ENCODE measurements at places on chromosomes 1 and 21. TPM values are rescaled to one million over a fixed set of nuclear protein-coding genes. Genes with fewer than 3 reads are reported as not detected.

CD5L gene
- polyA plus RNA-seq = not detected

ADGRL4 gene
- polyA plus RNA-seq = 3.3 TPM

LMO4 gene
- 89.5 TPM for polyA plus RNA-seq

MCOLN3 gene
- 1.4 TPM for polyA plus RNA-seq

TMEM61 gene
- polyA plus RNA-seq = 0.76 TPM

OR2G6 gene
- polyA plus RNA-seq = not detected

ADAMTSL4 gene
- polyA plus RNA-seq = 7.5 TPM

FOXD2 gene
- polyA plus RNA-seq = not detected

DNA sequence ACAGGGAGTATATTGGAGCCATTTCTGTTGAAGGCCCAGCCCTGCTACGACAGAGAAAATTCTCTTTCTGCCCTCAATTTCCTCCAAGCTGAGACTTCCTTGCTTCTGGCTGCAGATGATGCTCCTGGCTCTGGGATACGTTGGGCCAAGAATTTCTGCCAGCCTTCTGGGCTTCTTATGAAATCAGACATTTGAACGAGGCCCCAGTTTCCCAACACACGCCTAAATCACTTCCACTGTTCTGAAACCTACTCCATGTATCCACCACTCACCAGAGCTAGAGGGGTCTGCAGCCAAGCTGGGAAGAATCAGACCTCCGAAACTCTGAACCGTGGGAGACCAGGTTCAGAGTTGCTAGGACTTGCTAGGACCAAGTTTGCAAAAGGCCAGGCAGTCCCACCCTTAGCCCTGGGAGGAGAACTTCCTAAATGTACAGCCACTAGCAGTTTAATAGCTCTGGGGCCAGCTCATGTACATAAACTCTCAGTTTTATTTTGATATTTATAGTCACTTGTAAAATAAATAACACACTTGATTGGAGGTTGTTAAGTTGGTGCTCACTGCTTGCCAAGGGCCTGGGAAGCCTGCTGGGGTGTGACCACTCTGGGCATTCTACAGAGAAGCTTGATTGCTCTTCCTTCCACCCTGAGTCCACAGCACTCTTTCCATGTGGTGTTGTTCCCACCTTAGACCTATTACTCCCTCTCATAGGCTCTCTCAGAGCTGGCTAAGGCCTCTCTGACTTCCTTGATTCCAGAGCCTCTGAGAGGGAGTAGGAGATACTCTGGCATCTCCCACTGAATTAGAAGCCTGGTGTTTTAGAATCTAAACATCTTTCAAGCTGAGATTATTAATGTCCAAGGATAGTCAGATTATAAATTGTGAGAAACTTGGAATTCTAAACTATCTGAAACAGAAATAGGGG, 83.4 kb upstream of the TRABD2B start:
- DNase-seq = no peak

DNA sequence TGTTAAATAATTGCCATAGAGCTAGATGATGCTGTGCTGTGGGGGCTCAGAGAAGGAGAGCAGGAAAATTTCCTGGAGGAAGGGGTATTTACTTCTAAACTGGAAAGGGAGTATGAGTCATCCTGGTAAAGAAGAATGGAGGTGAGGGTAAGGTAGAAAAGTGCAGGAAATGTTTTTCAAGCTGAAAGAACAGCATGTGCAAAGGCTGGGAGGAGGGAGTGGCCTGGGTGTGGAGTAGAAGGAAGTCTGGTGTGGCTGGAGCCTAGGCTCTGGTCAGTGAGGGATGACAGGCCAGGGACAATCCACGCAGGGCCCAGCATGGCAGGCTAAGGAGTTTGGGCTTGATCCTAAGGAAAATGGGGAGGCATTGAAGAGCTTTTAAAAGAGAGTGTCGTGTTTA, 45.9 kb downstream of the MATN1 start:
- no peak for DNase-seq

- no peak for DNase-seq
Measured at GRCh38 chr1:90613371-90613770, 103.7 kb downstream of the BARHL2 start.

DNA sequence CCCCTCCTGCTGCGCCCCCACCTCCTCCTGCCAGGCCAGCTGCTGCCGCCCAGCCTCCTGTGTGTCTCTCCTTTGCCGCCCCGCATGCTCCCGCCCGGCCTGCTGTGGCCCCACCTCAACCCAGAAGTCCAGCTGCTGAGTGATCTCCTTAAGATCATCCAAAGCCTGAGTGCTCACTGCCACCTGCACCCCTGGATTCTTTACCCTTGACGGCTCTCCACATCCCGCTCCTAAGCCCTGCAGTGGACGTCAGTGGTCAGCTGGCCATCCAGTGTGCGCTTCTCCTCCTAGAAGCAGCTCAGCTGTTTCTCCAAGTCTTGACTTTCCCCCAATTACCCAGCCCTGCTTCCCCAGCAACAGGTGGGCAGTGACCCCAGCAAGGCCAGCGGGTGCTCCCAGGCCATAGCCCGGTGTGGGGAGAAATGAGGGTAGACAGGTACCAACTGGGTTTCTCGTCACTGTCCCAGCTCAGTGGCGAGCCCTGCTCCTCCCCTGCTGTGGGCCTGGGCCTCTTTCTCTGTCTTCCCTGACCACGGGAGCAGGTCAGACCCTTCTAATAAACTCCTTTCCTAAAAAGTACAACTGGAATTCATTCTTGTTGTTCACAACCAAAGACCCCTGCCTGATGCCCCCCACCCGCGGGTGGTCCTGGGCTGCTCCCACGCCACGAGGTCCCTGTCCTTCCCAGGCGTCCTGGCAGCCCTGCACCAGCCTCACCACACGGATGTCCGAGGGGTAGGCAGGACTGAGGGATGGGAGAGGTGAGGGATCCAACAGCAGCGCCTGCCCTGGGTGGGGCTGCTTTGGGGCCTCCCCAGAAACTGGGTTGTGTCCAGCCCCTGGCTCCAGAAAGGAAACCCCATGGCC, 1.4 kb downstream of the KRTAP10-7 start:
- no peak for DNase-seq

DNA sequence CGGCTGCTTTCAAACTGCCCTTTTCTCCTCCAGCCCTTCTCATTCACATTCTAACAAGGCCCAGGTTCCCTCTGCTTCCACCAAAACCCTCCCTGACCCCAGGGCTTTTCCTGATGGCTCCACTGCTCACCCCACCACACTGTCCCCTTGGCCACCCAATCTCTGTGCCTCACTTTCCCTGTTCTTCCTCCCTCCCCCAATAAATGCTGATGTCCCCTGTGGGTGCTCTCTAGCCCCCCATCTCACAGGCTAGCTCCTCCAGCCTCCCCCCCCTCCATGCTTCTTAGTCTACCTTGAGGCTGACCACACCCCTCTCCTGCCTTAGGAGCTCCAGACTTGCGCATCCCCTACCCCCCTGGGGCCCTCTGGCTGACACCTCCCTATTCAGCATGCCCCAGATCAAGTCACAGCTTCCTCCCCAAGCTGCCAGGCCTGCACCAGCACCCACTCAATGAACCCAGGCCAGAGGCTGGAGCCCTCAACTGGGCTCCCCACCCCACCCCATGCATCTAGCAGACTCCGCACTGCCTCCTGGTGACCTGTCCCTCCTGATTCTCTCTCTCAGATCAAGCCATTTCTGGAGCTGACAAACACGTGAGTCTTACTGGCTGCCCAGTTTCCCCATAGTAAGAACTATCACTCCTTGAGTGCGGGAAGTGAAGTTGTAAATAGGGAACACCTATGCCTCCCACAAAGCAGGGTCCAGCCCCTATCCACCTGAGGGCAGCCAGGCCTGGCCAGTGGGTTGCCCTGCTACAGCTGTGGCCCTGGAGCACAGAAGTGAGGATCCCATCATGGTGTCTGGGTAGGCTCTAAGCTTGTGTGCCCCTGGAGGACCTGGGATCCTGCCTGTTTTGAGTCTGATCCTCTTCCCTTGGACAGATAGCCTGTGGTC, 117.9 kb downstream of the DMRTB1 start:
- no peak for DNase-seq

DNA sequence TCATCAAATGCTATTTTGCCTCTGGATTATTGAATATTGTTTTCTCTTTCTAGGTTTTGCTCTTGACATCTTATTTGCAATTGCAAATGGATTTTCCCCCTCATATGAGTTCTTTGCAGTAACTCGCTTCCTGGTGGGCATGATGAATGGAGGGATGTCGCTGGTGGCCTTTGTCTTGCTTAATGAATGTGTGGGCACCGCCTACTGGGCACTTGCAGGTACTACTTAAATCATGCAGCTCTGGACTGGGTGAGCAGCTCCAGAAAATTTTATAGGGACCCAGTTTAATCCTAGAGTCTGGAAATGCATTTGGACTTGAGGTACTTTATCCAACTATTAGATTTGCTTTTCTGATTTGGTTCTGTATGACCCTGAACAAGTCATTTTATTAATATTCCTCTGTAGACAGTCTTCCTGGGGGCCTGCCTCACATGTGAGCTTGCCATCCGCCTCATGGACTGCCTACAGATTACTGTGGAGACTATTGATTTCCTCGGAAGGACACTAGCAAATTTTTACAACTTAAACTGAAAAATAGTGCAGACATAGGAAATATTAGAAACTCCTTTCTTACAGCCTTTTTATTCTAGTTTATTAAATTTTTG, 44.5 kb downstream of the SLC22A15 start:
- peak; percentile 76 for DNase-seq

GRCh38 chr1:33424610-33425009, 6.3 kb downstream of the PHC2 start:
- no peak for DNase-seq

GRCh38 chr1:150066838-150067183, 765 bp upstream of the VPS45 start:
- DNase-seq = peak; percentile 31

GRCh38 chr1:115116512-115116911, 27.2 kb upstream of the TSPAN2 start:
- DNase-seq = no peak

DNA sequence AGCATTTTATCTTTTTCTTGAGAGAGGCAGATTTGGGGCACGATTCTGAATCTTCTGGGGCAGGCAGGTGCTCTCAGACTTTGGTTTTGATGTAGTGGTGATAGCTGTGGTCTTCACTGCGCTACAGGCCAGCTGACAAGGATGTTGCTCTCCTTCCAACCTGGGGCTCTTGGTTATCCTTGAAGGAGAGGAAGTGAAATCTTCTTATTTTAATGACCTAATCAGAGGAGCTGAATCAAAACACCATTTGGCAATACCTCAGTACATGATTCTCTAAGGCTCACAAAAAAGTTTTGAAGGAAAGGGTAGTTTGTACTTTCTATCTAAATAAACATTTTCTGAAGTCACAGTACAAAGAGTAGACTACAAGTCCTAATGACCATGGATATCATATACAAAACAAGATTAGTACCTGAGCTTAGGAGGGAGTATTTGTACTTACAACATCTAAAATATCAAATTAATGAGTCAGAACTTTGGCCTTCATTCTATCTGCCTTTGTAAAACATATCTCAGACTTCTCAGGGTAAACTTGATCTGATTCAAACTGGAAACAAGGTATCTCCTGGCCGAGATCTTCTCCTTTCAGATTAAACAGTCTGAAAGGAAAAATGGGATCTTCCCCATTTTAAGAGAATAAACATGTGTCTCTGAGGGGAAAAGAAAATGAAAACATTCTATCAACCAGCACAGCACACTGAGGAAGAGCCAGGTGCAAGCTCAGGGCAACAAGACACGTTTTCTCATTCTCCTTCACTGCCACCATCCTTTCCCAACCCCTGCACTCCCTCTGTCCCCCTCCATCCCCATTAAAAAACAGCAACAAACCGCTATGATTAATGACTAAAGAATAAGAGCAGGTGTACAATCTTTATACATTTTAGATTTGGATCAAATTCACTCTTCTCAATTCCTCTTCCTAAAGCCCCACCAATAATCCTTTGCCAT, 69.2 kb downstream of the SH3GLB1 start:
- DNase-seq = no peak

GRCh38 chr1:228001738-228002535, 4.9 kb upstream of the WNT3A start:
- DNase-seq = no peak

DNA sequence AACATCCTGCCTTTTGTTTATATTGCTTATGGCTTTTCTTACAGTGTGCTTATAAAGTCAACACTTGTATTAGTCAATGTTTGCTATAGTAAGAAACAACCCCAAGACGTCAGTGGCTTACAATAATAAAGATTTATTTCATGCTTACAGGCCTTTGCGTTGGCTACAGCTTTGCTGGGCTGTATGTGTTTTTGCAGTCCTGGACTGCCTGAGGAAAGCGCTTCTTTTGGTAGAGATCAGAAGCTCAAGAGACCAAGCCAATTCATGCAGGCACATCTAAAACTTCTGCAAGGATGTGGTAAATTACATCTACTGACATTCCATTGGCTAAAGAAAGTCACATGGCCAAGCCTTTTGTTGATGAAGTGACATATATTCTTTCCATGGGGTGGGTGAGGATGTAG, 17.5 kb upstream of the PRKAA2 start:
- no peak for DNase-seq

- DNase-seq = no peak
Measured at GRCh38 chr1:171898941-171899340, 57.6 kb downstream of the DNM3 start.

GRCh38 chr1:199774433-199775089, 252.9 kb upstream of the NR5A2 start:
- DNase-seq = no peak

- no peak for DNase-seq
Measured at GRCh38 chr1:74748960-74749359, 16.0 kb downstream of the TYW3 start.

- DNase-seq = no peak
Measured at GRCh38 chr1:101996825-101997465, at the start of gene OLFM3. TSS of gene OLFM3 (minus strand) at chr1:101996926.
